ENCODE measurements at places on chromosomes 11 and 22.

GRCh38 chr11:75893251-75893650, 78.2 kb downstream of the UVRAG start:
- no peak for DNase-seq

GRCh38 chr11:94459576-94459975, 34.1 kb downstream of the MRE11 start:
- DNase-seq: no peak

- DNase-seq: no peak
Measured at GRCh38 chr22:49247194-49247924, 580.3 kb downstream of the BRD1 start.

DNA sequence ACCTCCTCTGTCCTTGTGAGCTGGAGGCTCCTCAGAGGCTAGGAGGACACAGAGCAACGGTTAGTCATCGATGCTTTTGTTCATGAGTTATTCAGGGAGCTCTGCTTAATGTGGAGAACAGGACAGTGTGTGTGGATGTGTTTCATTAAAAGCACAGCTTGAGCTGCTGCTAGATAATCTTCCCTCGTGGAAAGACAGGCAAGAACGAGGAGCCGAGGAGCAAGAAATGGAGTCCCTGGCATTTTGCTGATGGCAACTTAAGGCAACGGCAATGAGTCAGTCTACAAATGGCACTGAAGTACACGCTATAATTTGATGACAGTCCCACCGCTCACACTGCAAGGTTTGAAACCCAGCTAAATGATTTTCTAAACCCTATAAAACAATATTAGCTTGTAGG, 106.2 kb downstream of the IGLL1 start:
- no peak for DNase-seq

DNA sequence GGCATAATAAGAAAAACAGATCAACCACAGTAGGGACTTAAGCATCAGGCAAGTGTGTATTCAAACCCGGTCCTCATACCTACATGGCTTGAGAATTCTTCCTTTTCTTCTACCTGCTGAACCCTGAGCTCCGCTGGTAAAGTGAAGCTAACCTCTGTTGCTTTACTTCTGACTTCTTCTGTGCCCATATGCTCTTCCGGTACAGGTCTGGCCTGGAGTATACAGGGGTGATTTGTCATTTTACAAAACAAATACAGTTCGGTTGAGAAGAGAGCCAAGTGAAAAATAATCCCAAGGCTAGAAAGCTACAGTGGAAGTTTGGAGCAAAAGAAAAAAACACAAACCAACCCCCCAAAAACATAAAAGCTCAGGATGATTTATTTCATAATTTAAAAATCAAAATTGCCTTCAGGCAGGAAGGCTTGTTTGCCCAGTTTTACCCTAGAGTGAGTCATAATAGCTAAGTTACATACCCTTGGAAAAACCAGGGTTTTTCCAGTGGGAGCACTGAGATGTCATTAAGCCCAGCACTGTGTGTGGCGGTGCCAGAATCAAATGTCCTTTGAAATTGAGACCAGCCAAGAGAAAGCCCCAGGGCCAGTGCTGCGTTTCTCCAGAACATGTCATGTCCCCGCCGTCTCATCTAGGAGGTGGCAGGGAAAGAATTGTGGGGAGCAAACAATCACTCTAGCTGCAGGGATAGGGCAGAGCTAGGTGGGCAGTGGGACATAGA, 305.5 kb upstream of the ISX start:
- DNase-seq: no peak

Data from NCI-H1048 (cell line).